PC-3 (cell line): ENCODE measurements at places on chromosomes 3 and 15. TPM values are rescaled to one million over a fixed set of nuclear protein-coding genes. Genes with fewer than 3 reads are reported as not detected.
A peak's percentile ranks its signal among the peaks of the same experiment; 100 is the strongest.

Gene TEX9
- 2.4 and 3.3 TPM in 2 replicates for total RNA-seq

Gene TIMP4
- 7.3 and 7.6 TPM in 2 replicates for total RNA-seq

Gene PLSCR5
- not detected in 2 replicates for total RNA-seq

Gene RCCD1
- 9.2 and 11.7 TPM in 2 replicates for total RNA-seq

Gene MEGF11
- not detected in 2 replicates for total RNA-seq

Gene RBP2
- total RNA-seq = not detected in 2 replicates

Gene ADGRG7
- total RNA-seq = not detected in 2 replicates

Gene XYLB
- total RNA-seq = 11.2 and 14.0 TPM in 2 replicates

DNA sequence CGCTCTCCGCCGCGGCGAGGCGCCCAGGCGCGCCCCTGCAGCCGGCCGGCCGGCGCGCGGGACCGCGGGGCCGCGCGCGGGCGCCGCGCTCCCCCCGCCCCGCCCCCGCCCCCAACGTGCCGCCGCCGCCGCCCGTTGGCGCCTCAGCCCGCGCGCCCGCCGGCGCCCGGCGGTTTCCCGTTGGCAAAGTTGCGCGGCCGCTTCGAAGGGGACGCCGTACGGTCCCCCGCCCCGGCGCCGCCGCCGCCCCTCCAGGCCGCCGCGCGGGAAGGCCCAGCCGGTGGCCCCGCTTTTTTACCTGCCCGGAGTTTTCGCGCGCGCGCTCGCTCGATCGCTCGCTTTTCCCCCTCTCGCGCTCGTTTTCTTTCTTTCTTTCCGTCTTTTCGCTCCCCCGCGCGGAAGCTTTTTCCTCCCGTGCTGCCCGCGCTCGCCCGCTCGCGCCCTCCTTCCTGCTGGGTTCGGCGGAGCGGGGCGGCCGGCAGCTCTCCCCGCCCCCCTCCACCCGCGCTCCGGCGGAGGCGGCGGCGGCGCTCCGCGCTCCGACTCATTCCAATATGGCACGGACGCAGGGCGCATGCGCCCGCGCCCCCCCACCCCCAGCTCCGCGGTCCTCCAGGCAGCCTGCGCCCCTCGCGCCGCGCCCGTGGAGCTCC, at the start of gene SFMBT1:
Gene SFMBT1, minus strand, starts transcription at position 556 of the 653 bp plus-strand sequence. CDS start 76,945 bp downstream, outside the sequence.
- peak within 1 kb of the TSS; percentile 62 for H3K27ac ChIP-seq
- H3K27me3 ChIP-seq = no peaks in the 10 kb centered on the region
- peak; percentile 81 for DNase-seq
- H3K36me3 ChIP-seq = no peaks in the 10 kb centered on the region
- H3K4me1 ChIP-seq = peaks cover 26% of the 10 kb centered on the region

- no peak for DNase-seq
- no peak overlapping the region for H3K27ac ChIP-seq
- no peaks in the 10 kb centered on the region for H3K27me3 ChIP-seq
- H3K36me3 ChIP-seq = peaks cover 10% of the 10 kb centered on the region; the same call in 1 of the 2 replicates
- H3K4me3 ChIP-seq = no peak overlapping the region
- no peaks in the 10 kb centered on the region for H3K4me1 ChIP-seq
These were observed 13.6 kb downstream of the PRKCD start for GRCh38 chr3:53174346-53175250.

DNA sequence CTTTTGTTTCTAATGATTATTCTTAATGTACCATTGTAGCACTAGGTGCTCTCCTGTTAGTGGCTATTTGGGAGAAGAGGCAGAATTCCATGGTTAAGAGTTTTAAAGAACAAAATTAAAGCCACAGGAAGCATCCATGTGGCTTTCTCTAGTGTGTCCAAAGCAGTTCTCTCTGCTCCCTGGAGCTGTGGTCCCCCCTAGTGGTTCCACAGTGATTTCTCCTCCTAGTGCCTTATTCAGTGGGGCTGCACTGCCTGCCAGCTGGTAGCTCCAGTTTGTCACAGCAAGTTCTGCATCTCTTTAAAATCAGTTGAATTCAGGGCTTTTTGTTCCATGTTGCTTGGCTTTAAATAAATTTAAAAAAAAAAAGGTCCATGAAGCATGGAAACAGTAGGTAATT, 39.6 kb upstream of the FAM98B start:
- peaks cover 25% of the 10 kb centered on the region for H3K27me3 ChIP-seq
- H3K36me3 ChIP-seq = no peaks in the 10 kb centered on the region
- no peaks in the 10 kb centered on the region for H3K4me1 ChIP-seq
- H3K4me3 ChIP-seq = no peak overlapping the region
- peak; percentile 76 for DNase-seq
- no peak overlapping the region for H3K27ac ChIP-seq

GRCh38 chr3:127639173-127640041, 10.4 kb downstream of the PODXL2 start:
- no peak overlapping the region for H3K4me3 ChIP-seq
- no peak overlapping the region for H3K27ac ChIP-seq
- H3K27me3 ChIP-seq = no peaks in the 10 kb centered on the region
- H3K4me1 ChIP-seq = no peaks in the 10 kb centered on the region
- DNase-seq = peak; percentile 37
- no peaks in the 10 kb centered on the region for H3K36me3 ChIP-seq

GRCh38 chr3:146044046-146044445, 116.9 kb downstream of the PLOD2 start:
- no peak overlapping the region for H3K4me3 ChIP-seq
- H3K27me3 ChIP-seq = no peaks in the 10 kb centered on the region
- no peak overlapping the region for H3K27ac ChIP-seq
- DNase-seq = no peak
- H3K4me1 ChIP-seq = no peaks in the 10 kb centered on the region
- H3K36me3 ChIP-seq = no peaks in the 10 kb centered on the region

- H3K4me1 ChIP-seq = peaks cover 9% of the 10 kb centered on the region; the same call in 1 of the 2 replicates
- peaks cover 3% of the 10 kb centered on the region; the same call in 1 of the 2 replicates for H3K36me3 ChIP-seq
- DNase-seq = peak; percentile 30
- no peak overlapping the region for H3K4me3 ChIP-seq
These were observed 121.5 kb upstream of the FGF7 start for GRCh38 chr15:49301562-49301961.

GRCh38 chr15:38070778-38071177, 136.3 kb downstream of the TMCO5A start:
- H3K27ac ChIP-seq = peak overlapping the region; percentile 91
- H3K36me3 ChIP-seq = no peaks in the 10 kb centered on the region
- peaks cover 65% of the 10 kb centered on the region for H3K4me1 ChIP-seq

GRCh38 chr15:94294556-94294955, 63.2 kb downstream of the MCTP2 start:
- DNase-seq = no peak
- no peaks in the 10 kb centered on the region for H3K27me3 ChIP-seq
- H3K27ac ChIP-seq = no peak overlapping the region
- no peak overlapping the region for H3K4me3 ChIP-seq
- no peaks in the 10 kb centered on the region for H3K4me1 ChIP-seq
- H3K36me3 ChIP-seq = no peaks in the 10 kb centered on the region

DNA sequence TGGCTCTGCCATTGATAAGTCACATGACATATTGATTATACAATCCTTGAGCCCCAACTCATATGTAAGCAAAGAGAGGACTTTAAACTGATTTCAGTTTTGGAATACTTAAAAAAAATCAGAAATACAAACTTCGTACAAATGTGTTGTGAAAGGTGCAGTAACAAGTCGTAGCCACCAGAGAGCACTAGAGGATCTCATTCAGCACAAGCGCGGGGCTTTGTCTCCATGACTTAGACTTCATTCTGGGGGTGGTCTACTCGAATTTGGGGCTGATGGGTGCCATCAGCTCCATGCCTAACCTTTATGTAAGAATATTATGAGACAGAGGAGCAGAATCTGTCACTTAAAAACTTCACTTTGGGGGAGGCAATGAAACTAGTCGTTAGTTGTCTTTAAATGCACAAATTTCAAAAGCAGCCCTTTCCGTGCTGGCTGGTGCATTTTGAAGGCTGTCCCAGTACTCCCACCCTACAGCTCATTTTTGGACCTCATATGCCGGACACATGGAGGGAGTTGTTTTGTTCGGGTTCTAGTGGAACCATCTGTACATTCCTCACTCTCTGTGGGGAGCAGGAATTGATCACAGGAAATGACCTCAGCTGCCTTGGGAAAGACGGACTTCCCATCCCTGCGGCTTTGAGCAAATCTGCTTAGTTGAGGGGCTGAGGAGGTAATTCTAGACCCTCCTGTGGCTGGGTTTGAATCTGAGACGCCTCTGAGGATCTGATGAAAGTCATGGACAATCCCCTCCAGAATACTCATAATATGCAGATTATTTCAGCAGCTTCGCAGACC, 27.5 kb upstream of the MASP1 start:
- DNase-seq = peak; percentile 67
- H3K4me3 ChIP-seq = peak overlapping the region; percentile 57
- no peak overlapping the region for H3K27ac ChIP-seq
- peaks cover 46% of the 10 kb centered on the region for H3K27me3 ChIP-seq
- H3K36me3 ChIP-seq = no peaks in the 10 kb centered on the region
- H3K4me1 ChIP-seq = peaks cover 4% of the 10 kb centered on the region; the same call in 1 of the 2 replicates

- H3K27me3 ChIP-seq = peaks cover 26% of the 10 kb centered on the region; the same call in 1 of the 2 replicates
- H3K4me3 ChIP-seq = no peak overlapping the region
- no peak overlapping the region for H3K27ac ChIP-seq
- H3K36me3 ChIP-seq = no peaks in the 10 kb centered on the region
- DNase-seq = no peak
These were observed 126.8 kb downstream of the KCNAB1 start for GRCh38 chr3:156246961-156247725.

DNA sequence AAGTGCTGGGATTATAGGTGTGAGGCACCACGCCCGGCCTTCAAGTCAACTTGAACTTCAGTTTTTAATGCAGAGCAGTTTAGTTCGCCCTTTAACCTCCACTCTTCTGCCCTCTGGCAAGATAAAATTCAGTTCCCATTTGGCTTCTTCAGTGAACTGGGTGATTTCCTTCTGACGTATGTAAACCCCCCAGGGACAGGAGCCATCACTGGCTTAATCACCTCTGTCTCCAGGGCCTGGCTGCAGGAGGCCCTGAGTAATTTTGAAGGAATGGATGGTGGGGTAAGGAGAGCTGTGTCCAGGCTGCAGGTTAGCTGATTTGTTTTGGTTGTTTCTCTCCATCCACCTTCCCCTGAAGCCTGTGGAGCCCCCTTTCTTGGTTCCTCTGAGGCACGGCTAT, 11.9 kb downstream of the MCM2 start:
- no peak overlapping the region for H3K27ac ChIP-seq
- no peak overlapping the region for H3K4me3 ChIP-seq
- peak; percentile 15 for DNase-seq
- H3K4me1 ChIP-seq = peaks cover 22% of the 10 kb centered on the region

DNA sequence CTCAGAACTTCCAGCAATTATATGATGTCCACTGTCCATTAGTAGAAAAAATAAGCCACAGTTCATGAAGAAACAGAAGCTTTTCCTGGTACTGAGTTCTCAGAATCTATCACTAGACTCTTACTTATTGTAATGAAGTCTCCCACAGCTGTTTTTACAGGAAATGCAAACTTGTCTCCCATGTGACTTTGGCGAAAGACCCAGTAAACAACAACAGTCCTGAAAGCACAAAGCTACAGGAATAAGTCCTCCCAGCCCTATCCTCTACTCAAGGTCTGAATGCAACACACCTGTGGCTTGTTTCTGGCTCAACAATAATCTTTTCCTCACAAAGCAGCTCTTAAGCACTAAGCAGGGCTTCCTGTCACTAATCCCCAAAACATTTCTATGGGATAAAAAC, 55.9 kb downstream of the EOMES start:
- no peak overlapping the region for H3K27ac ChIP-seq
- no peak for DNase-seq
- H3K4me3 ChIP-seq = no peak overlapping the region
- no peaks in the 10 kb centered on the region for H3K36me3 ChIP-seq
- no peaks in the 10 kb centered on the region for H3K4me1 ChIP-seq
